Stimulated activated CD4-positive, alpha-beta T cell treated with anti-CD3 and anti-CD28 coated beads, Interleukin-1b, Interleukin-23, amount 100 ng/mL, for 4 hours (primary cell): ENCODE measurements at places on chromosomes 7 and 10.

- DNase-seq: no peak
Measured at GRCh38 chr10:78898341-78899097, 170.2 kb upstream of the ZMIZ1 start.

DNA sequence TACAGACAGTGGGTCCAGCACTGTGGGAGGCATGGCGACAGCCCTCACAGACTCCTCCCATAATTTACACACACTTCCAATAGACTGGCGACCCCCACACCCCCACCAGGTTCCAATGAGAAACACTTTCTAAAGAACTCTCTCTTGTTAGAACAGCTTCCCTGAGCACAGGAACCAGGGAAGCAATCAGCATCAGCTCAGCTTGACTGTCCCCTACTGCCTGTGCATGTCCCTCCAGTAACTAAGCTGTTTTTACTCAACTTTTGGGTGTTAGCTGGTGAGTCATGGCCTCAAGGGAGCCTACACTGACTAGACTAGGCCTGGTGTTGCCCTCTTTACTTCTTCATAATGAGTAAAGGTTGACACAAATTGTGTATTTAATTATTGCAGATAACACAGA, 32.6 kb upstream of the HERPUD2 start:
- no peak for DNase-seq

DNA sequence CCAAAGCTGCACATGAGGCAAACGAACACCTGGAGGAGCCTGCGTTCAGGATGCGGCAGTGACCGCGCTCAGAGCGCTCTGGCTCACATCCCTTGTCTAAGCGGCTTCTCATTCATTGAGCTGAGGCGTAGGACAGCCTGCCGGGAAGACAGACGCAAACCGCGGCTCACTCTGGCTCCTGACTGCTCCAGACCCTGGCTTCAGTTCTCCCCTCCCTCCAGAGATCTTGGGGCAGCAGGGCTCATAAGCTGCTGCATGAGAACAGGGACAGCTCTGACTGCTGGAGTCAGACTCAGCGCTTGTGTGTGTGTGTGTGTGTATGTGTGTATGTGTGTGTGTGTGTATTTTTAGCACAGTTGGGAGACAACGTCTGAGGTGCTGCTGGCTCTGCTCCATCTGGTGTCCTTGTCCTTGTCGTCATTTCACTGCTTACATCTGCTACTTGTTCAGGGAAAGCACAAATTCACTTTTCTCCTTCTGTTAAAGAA, 15.8 kb upstream of the LYZL2 start:
- DNase-seq: no peak

DNA sequence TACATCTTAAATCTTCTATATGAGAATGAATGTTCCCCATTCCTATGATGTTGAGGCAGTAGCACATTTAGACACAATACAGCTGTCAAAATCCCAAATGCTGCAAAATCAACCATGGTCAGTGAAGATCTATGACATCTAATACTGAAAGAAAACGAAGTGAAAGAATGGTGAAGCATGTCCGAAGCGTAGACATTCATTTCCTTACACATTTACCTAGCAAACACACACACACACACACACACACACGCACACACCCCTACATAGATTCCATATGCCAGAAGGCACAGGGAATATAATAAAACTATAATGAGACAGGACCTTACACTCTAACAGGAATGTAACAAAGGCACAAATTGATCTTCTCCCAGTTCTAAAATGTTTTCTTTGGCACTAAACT, 32.5 kb downstream of the CCDC6 start:
- no peak for DNase-seq

GRCh38 chr10:110616493-110617033, 27.6 kb upstream of the RBM20 start:
- no peak for DNase-seq

DNA sequence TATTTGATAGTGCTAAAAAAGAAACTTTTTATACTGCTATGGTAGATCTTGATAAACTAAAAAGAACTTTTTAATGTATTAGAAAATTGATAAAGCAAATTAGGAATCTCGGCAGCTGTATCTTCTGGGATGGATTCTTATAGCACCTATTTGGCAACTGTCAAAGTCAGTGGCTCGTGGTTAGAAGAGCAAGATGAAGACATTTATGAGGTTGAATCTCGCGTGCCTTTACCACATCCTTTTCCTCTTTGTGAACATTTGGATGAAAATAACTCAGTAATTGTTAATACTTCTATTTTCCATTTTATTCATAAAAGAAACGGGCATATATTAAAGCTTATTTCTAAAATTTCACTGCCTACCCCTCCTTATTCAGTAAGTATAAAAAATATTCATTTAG, 76.2 kb downstream of the CYP51A1 start:
- DNase-seq: no peak

DNA sequence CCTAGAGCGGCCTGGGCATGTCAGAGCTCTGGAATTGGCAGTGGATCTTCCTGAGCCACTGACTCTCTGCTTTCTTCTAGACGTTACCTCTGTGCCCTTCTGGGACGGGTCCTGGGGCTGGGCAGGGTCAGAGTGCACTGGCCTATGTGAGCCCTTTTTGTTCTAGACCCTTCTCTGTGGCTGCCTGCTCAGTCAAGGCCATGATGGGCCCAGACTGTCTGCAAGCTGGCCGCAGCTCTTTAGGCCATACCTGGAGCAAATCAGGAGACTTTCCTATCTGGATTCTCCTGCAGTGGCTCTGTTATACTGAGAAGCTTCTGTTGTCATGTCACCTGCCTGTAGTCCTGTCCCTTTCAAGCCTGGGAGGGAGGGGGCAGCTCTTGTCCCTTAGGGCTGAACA, 70.1 kb downstream of the ADCY1 start:
- DNase-seq: no peak

GRCh38 chr7:71618278-71618677, 486.3 kb downstream of the GALNT17 start:
- no peak for DNase-seq

GRCh38 chr7:48428091-48428684, 256.9 kb downstream of the ABCA13 start:
- DNase-seq: no peak

DNA sequence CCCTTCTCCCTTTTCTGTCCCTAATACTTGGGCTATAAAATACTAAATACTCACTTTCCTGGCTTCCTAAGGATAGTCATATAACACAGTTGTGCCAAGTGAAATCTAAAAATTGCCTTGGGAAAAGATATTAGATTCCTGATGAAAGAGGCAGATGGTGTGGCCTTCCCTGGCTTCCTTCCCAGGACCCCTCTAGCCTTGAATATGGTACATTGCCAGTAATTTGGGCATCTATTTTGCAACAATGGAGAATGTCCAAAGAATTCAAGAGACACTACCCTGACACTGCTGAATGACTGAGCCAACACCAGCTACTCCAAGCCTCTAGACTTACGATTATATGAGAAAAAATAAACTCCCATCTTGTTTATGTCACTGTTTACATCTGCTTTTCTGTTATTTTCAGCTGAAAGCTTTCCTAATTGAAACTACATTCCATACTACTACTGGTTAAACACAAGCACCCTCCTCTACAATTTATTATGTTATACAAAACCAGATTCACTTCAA, 17.9 kb downstream of the COPG2 start:
- no peak for DNase-seq

GRCh38 chr7:44147026-44147991, 6.2 kb upstream of the MYL7 start:
- DNase-seq: no peak

- DNase-seq: no peak
Measured at GRCh38 chr7:148442933-148443332, 147.6 kb upstream of the C7orf33 start.

- DNase-seq: no peak
Measured at GRCh38 chr7:88355011-88355410, 48.3 kb upstream of the STEAP4 start.

GRCh38 chr7:99976626-99977025, 795 bp upstream of the AZGP1 start:
- no peak for DNase-seq

DNA sequence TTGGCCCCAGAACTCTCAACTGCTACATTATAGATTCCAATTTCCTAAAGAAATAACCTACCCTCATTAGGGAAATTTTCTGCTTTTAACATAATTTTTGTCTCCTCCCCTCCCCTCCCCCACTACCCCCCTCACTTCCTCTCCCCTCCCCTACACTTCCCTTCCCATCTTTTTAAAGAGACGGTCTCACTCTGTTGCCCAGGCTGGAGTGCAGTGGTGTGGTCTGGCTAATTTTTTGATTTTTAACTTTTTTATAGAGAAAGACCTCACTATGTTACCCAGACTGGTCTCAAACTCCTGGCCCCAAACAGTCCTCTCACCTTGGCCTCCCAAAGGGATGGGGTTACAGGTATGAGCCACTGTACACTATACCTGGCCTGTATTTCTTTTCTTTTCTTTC, 30.5 kb upstream of the C1GALT1 start:
- no peak for DNase-seq
